ENCODE measurements at places on chromosomes 4 and X. TPM values are rescaled to one million over a fixed set of nuclear protein-coding genes. Genes with fewer than 3 reads are reported as not detected.

The ERAS gene
- 0.47 TPM for total RNA-seq

The ABCG2 gene
- total RNA-seq = 0.44 TPM

The NDNF gene
- 0.29 TPM for total RNA-seq

The AFM gene
- not detected for total RNA-seq

The SSX4 gene
- total RNA-seq = not detected

The GPRIN3 gene
- total RNA-seq = 7.6 TPM

The ARMCX2 gene
- total RNA-seq = not detected

The SSX3 gene
- total RNA-seq = not detected

The PPEF1 gene
- total RNA-seq = not detected

The TADA2B gene
- total RNA-seq = 15.1 TPM

The GAGE12J gene
- not detected for total RNA-seq

The STOX2 gene
- 10.0 TPM for total RNA-seq

The C4orf51 gene
- not detected for total RNA-seq

The FANCB gene
- 14.1 TPM for total RNA-seq

The BEND2 gene
- not detected for total RNA-seq

The TMEM164 gene
- total RNA-seq = 32.6 TPM

The RNF212 gene
- total RNA-seq = not detected

The BEX1 gene
- 12.9 TPM for total RNA-seq

The KDR gene
- 0.09 TPM for total RNA-seq

The XG gene
- total RNA-seq = not detected

The PRSS12 gene
- total RNA-seq = 48.7 TPM

The ASB12 gene
- not detected for total RNA-seq

The UGT2B17 gene
- total RNA-seq = not detected

The SPANXN4 gene
- total RNA-seq = not detected

The NFKB1 gene
- total RNA-seq = 35.6 TPM

The P2RY8 gene
- not detected for total RNA-seq

The MID1 gene
- total RNA-seq = 70.5 TPM

The TKTL1 gene
- not detected for total RNA-seq

The L1CAM gene
- 14.2 TPM for total RNA-seq

The HPGDS gene
- not detected for total RNA-seq

The FAM47C gene
- not detected for total RNA-seq

The SPIN4 gene
- total RNA-seq = 17.2 TPM

The DOCK11 gene
- 1.4 TPM for total RNA-seq

The OTUD6A gene
- not detected for total RNA-seq

The PRKG2 gene
- total RNA-seq = 1.5 TPM

The PLAC1 gene
- not detected for total RNA-seq

The FRMPD3 gene
- total RNA-seq = 1.0 TPM

The AADAT gene
- 13.8 TPM for total RNA-seq

The PCGF3 gene
- total RNA-seq = 29.5 TPM

The GATA1 gene
- not detected for total RNA-seq

The KCND1 gene
- total RNA-seq = 9.7 TPM

The CPEB2 gene
- 7.3 TPM for total RNA-seq
